ENCODE measurements at places on chromosomes 4 and X.

GRCh38 chr4:13548059-13548983, 4.0 kb upstream of the NKX3-2 start:
- no peak for DNase-seq

- no peak for DNase-seq
Observed at GRCh38 chrX:69293776-69294601, 128.7 kb upstream of the PJA1 start.

- DNase-seq: no peak
Observed at GRCh38 chrX:45472968-45473367, 272.3 kb upstream of the DIPK2B start.

GRCh38 chrX:42944381-42944998, 166.5 kb upstream of the PPP1R2C start:
- no peak for DNase-seq

GRCh38 chr4:114267976-114268375, 288.5 kb upstream of the ARSJ start:
- DNase-seq: no peak

GRCh38 chrX:154472685-154473632, 6.1 kb downstream of the LAGE3 start:
- DNase-seq: no peak

DNA sequence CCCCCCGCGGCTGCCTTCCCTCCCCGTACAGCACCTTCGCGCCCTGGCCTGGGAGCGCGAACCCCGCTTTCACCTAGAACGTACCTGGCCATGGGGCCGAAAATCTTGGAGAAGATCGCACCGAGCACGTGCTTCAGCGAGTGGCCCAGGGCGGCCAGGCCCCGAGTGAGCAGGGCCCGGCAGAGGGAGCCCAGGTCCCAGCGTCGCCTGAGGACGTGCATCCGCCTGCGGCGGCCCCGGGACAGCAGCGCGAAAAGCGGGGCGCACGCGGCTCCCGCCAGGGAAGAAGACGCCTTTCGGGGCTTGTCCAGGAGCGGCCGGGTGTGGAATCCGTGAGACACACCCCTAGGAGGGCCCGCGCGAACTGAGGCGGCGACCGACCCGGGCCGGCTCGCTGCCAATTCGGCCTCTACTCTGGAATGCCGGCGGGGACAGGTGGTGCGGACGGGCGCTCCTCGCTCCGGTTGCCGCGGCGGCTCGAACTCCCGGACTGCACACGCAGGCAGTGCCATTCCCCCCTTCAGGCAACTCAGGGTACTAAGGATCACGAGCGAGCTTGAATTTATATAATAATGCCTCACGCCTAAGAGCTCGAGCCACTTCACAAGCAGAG, at the start of gene HS6ST2:
HS6ST2 (minus strand) TSS at position 539 of the 613 bp plus-strand sequence.
- DNase-seq: peak; percentile 18

GRCh38 chr4:144699565-144699964, 53.6 kb downstream of the HHIP start:
- DNase-seq: no peak

GRCh38 chr4:8033829-8034528, 94.3 kb upstream of the AFAP1 start:
- DNase-seq: no peak

GRCh38 chrX:109739625-109740432, 6.8 kb upstream of the ACSL4 start:
- DNase-seq: no peak

- no peak for DNase-seq
Observed at GRCh38 chr4:17448689-17449088, 63.2 kb downstream of the QDPR start.

DNA sequence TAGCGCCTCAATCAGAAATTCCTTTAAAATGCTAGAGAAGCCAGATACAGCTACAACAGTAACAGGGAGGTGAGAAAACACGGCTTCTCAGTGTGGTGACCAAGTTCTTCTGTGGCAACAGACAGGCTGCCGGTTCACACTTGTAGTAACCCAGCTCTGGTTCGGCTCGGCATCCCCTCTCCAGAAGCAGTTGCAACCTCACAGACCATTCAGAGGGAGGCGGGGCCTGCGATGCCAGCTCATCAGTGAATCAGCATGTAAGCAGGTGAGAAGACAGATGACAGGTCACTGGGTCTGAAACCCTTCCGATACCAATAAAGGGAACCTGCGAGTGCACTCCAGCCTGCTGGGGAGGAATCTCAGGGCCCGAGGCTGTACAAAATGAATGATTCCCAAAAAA, 251.0 kb downstream of the KCNIP4 start:
- DNase-seq: no peak
